ENCODE measurements at places on chromosomes 4 and X. TPM values are rescaled to one million over a fixed set of nuclear protein-coding genes. Genes with fewer than 3 reads are reported as not detected.

GRCh38 chr4:174134361-174134760, 149.1 kb downstream of the FBXO8 start:
- no peak for DNase-seq

GRCh38 chrX:55452833-55453124, 852 bp downstream of the MAGEH1 start:
- DNase-seq: no peak

- no peak for DNase-seq
These were observed 22.2 kb downstream of the C4orf50 start for GRCh38 chr4:5995901-5996623.

DNA sequence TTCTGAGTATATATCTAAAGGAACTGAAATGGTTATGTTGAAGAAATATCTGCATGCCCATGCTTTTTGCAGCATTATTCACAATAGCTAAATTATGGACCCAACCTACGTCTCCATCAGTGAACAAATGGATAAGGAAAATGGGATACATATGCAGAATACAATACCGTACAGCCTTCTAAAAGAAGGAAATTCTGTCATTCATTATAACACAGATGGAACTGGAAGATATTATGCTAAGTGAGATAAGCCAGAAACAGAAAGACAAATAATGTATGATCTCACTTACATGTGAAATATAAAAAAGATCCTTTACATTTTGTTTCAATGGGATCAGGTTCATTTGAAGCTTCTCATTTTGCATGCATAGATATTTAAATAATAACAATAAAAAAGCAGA, 263.3 kb downstream of the STPG2 start:
- DNase-seq: no peak

P2RY10 gene
- 0.15 TPM for polyA plus RNA-seq

Measured in right renal cortex interstitium (tissue), 3 donors.